ENCODE measurements at places on chromosomes 16 and 17.

GRCh38 chr17:2937331-2938003 is 125.9 kb downstream of the OR1D5 start:
- DNase-seq = no peak

DNA sequence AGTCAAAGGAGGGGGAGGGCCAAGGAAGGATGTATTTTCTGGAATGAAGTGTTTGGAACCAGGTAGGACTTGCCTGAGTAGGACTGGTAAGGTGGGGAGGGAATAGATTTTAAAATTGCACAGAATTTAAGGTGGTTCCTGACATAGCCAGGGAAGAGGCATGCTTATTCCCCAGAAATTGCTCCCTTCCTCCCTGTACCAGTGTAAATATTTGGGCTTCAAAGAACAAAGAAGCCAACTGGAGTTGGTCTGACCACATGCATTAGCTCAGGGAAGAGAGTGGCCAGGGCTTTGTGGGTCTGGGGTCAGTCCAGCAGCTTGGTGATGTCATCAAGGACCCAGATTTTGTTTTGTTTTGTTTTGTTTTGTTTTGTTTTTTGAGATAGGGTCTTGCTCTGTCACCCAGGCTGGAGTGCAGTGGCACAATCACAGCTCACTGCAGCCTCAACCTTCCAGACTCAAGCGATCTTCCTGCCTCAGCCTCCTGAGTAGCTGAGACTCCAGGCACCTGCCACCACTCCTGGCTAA is 9.3 kb upstream of the MRTFB start:
- DNase-seq = no peak

GRCh38 chr17:40981115-40981514 is 3.0 kb downstream of the KRT40 start:
- no peak for DNase-seq

GRCh38 chr16:3509470-3509928 is 8.7 kb downstream of the CLUAP1 start:
- peak; percentile 52 for DNase-seq

DNA sequence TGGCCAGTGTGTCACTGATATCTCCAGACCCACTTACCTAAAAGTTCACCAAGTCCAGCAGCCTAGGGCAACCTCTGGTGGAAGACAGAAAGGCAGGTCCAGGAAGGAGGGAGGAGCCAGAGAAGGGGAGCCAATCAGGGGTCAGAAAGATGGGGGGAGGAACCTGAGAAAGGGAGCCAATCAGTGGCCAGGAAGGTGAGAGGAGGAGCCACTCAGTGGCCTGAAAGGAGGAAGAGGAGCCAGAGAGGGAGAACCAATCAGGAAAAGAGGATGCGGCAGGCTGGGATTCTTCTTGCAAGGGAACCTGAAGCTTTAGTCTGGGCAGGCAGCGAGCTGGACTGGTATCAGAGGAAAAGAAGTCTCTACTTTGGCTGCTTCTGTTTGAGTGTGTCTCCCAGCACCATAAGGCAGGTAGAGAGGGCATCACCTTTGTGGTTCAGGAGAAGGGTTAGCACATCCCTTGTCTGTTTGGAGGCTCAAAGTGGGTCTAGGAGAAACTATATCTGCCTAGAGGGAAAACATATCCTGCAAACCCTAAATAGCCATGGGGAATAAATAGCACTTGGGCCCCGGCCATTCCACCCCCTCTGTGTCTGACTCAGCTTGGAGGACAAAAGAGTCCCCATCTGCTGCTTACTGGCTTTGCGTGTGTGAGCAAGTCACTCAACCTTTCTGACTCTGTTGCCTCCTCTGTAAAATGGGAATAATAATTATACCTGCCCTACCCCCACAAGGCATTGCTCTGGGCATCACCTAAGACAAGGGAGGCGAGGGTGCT is 43.4 kb upstream of the CRHR1 start:
- peak; percentile 17 for DNase-seq

GRCh38 chr17:65667656-65668055 is 106.2 kb upstream of the AXIN2 start:
- no peak for DNase-seq

DNA sequence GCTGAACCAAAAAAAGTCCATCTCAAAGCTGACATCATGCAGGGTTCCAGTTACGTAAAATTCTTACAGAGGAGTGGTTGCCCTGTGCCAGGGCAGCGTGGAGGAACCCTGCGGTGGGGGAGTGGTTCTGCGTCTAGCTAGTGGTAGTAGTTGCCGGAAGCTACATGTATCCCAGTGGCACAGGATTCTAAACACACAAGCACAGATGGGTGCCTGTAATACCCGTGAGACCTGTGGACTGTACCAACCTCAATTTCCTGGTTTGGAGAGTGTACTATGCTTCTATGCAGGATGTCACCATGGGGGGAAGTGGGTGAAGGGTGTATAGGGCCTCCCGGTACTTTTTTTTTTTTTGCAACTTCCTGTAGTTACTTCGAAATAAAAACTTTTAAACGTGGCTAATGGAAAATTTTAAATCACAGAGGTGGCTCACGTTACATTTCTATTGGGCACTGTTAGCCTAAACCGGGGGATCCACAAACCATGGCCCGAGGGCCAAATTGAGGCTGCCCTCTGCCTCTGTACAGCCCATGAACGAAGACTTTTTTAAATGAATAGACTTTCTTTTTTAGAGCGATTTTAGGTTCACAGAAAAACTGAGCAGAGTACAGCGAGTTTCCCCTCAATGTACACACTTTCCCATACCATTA is 38.5 kb downstream of the TBC1D16 start:
- no peak for DNase-seq

DNA sequence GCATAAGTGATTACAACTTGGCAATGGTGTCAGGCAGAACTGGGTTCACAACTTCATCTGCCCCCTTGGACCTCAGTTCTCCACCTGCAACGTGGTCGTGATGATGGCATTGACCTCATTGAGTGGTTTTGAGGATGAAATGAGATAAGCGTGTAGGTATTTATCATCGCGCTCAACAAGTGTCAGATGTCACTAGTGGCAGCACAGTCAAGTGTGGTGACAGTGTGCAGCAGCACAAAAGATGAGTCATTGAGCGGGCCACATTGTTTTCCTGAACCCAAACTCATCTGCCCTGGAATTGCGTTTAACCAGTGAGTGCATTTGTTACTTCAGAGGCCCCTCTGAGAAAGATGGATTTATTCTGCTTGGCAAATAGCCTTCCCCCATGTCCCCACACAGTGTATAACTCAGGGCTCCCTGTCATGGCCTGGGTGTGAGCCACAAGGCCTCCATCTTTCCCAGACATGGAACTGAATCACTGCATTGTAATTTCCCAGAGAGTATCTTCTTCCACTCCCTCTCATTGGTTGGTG is 20.9 kb downstream of the IRX3 start:
- DNase-seq = no peak

DNA sequence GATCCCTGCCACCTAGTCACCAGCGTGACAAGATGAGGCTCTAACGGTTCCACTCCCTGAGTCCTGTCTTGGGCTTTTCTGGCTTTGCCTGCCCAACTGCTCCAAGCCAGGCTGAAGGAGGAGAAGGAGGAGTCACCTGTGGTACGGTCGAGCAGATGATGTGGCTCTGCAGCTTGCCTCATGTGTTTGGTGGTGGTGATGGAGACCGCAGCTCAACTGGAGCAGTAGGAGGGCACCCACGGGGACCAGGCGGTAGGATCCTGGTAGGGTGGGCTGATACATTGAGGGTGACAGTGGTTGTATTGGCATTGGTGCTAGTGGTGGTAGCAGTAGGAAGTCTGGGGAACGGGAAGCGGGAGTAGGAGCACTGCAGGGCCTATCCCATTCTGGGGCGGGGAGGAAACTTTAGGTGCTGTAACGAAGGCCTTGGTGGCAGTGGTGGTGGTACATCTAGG is 202.8 kb upstream of the WSB1 start:
- no peak for DNase-seq

- no peak for DNase-seq
Measured at GRCh38 chr17:9021158-9021991, at the start of gene NTN1. Gene NTN1, plus strand, starts transcription at chr17:9021510. Its CDS starts 864 bp downstream, at chr17:9022374.

- DNase-seq = peak; percentile 56
Measured at GRCh38 chr16:14324581-14324980, 253.5 kb downstream of the MRTFB start.

DNA sequence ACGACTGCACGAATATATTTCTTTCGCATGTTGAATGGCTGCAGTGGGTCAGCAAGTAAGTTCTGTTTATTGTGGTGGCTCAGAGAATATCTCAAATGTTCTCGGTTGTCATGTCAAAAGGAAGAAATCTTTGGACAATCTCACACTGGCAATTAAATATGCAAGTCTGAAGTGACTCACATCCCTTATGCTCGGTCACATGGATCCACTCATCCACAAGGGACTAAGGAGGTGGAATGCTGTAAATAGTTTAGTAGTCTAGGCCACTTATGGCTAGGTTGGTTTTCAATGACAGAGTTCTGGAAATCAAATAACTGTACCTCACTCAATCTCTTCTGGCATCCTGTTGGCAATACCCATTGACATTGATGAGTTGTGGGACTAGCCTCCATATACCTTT is 33.0 kb upstream of the PMP22 start:
- peak; percentile 64 for DNase-seq

GRCh38 chr16:12801511-12802042 is 2.1 kb downstream of the CPPED1 start:
- peak; percentile 98 for DNase-seq

All from renal cortical epithelial cell (primary cell).